ENCODE measurements at places on chromosomes 16 and 17. TPM values are rescaled to one million over a fixed set of nuclear protein-coding genes. Genes with fewer than 3 reads are reported as not detected.

Gene HASPIN
- 0.79 TPM for total RNA-seq

Gene CORO6
- 10.2 TPM for total RNA-seq

Gene NPIPA5
- total RNA-seq: 2.3 TPM

Gene KRTAP3-2
- not detected for total RNA-seq

Gene BCL6B
- under 0.01 TPM for total RNA-seq

Gene FBXO31
- total RNA-seq: 41.6 TPM

Gene PPP1R9B
- total RNA-seq: 37.4 TPM

Gene ADAMTS18
- total RNA-seq: under 0.01 TPM

Gene CCL23
- total RNA-seq: not detected

Gene TMUB2
- 31.0 TPM for total RNA-seq

Gene TEKT5
- total RNA-seq: 0.34 TPM

Gene GDPD3
- total RNA-seq: 0.95 TPM

Gene SGF29
- total RNA-seq: 6.5 TPM

Gene USP22
- total RNA-seq: 189 TPM

Gene SCIMP
- total RNA-seq: not detected

Gene PNMT
- total RNA-seq: not detected

Gene HBM
- total RNA-seq: not detected

Gene PSKH1
- 13.4 TPM for total RNA-seq

Gene NPIPB8
- not detected for total RNA-seq

Gene CCL8
- not detected for total RNA-seq

Gene KCNJ18
- total RNA-seq: not detected

Gene KAT7
- total RNA-seq: 22.2 TPM

Gene EPN3
- total RNA-seq: not detected

Gene TNFRSF17
- total RNA-seq: not detected

Gene ACSM5
- total RNA-seq: not detected

Gene KRT20
- total RNA-seq: not detected

All from bronchial smooth muscle cell (primary cell).